ENCODE measurements at places on chromosomes 4 and X.

GRCh38 chrX:150635952-150636351 is 57.2 kb upstream of the MTMR1 start:
- no peak for DNase-seq

DNA sequence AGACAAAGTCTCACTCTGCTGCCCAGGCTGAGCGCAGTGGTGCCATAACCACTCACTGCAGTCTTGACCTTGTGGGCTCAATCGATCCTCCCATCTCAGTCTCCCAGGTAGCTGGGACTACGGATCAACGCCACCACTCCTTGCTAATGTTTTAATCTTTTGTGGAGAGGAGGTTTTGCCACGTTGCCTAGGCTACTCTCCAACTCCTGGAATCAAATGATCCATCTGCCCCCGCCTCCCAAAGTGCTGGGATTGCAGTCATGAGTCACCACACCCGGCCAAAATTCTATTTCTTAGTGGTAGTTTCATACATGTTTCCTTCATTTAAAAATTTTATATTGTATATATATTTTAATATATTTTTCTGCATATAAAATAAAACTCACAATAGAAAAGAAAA is 125.8 kb upstream of the CLNK start:
- DNase-seq: no peak

DNA sequence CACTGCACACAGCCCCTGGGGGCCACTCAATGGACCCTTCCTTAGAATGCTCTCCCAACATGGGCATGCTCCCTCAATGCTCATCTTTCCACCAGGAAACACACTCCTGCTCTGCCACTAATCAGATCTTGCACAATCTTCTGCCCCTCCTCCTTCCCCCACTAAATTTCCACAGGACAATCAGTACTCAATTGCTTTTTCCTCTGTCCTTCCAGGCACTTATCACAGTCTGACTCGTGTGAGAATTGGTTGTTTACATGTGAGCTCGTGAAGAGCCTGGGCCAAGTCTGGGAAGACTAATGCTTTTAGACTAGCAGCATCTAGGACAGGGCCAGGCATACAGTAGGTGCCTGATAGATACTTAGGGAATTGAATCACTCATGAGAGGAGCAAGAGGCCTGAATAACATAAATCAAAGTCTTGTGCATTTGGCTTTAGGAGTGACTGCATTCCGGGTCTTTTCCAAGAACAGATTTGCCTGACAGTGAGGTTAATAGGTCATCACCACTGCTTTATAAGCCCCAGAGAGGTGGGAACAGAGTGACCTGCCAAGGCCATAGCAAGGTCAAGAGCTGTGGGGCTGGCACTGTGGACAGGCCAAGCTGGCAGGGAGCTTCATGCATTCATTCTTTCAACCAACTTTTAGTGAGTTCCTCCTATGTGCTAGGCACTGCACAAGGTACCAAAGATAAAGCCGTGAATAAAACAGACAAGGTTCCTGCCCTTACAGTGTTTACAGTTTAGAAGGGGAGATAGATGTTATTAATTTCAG is 55.0 kb downstream of the PRPS1 start:
- no peak for DNase-seq

GRCh38 chr4:99848591-99849001 is 32.0 kb downstream of the DAPP1 start:
- no peak for DNase-seq

DNA sequence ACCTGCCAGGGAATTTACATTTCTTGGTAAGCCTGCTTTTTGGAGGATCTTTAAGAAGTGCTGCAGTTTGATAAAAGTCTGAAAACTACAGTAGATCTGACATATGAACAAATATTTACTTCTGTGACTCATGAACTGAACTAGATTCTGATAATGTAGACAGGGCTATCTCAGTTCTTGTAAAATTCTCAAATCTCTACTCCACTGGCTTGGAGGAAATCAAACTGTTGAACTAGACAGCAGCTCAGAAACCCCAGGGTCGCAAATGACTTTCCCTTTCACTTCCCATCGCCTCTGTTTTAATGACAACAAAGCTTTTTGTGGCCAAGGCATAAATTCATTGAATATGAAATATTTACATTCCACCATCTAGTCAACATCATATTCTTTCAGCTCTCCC is 15.4 kb upstream of the OCIAD1 start:
- DNase-seq: no peak

- no peak for DNase-seq
Measured at GRCh38 chr4:12965334-12965733, 518.8 kb downstream of the RAB28 start.

- DNase-seq: no peak
Measured at GRCh38 chr4:76192236-76192635, 21.4 kb downstream of the SCARB2 start.

DNA sequence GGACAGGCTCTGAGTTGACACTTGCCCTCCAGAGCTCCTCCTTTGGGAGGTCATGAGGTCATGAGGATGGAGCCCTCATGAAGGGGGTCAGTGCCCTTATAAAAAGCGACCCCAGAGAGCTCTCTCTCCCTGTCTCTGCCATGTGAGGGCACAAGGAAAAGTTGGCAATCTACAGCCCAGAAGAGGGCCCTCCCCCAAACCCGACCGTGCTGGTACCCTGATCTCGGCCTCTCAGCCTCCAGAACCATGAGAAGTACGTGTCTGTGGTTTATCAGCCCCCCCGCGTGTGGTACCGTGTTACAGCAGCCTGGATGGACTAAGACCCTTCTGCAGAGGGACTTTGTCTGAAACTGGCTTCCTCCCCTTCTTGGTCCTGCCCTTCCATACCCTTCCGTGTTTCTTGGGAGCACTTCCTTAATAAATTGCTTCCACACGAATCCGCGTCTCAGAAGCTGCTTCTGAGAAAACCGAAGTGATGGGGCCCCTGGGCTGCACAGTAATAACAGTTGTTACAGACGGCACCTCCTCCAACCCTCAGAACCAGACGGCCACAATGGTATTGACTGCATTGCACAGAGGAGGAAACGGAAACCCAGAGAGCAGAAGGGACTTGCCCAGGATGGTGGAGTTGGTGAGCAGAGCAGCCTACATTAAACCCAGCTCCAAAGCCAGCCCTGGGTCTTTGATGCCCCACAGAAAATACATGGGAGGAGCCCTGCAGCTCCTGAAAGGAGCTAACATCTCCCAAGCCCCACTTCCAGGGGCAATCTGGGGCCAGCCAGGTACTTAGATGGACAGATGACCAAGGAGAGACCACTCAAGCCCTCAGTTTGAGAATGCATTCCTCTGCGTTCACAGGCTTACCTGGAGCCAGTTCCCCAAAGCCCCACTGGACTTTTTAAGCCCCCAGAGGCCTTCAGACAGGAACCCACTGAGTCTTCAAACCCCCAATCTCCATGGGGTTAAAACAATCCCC is 242.7 kb downstream of the BCOR start:
- peak; percentile 63 for DNase-seq

DNA sequence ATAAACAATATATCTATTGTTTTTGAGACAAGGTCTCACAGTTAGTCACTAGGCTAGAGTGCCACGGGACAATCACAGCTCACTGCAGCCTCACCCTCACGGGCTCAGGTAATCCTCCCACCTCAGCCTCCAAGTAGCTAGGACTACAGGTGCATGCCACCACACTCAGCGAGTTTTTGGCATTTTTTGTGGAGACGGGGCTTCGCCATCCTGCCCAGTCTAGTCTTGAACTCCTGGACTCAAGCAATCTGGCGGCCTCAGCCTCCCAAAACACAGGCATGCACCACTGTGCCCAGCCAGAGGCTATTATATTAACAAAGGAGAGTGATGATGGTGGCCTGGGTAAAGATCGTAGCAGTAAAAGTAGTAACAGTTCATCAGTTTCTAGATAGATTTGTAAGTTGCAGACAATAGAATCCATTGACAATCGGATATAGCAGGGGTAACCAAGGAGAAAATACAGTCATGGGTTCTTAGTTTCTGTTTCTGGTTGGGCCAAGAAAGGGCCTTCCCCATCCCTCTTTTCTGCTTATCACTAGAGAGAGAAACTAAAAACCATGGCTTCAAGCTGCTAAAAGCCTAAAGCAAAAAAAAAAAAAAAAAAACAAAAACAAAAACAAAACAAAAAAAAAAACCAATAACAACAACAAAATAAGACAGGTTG is 60.6 kb downstream of the ANXA10 start:
- DNase-seq: no peak

GRCh38 chrX:15150586-15150985 is 119.3 kb downstream of the ASB9 start:
- no peak for DNase-seq

DNA sequence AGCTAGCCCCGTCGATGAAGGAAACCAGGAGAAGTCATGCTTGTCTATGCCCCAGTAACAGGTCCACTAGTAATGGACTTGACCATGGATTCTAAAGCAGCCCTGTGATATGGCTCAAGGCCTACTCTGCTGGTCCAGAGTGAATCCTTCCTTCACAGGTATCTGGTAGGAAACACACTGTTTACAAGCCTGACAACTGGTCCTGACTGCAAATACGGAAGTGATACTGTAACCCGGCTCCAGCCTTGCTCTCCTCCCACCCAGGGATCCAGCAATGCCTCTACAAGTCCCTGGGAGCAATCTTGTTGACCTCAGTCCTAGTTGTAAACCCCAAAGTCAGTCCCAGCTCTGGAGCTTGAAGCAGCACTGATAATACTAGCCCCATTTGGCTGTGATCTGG is 239.2 kb upstream of the GRID2 start:
- no peak for DNase-seq

DNA sequence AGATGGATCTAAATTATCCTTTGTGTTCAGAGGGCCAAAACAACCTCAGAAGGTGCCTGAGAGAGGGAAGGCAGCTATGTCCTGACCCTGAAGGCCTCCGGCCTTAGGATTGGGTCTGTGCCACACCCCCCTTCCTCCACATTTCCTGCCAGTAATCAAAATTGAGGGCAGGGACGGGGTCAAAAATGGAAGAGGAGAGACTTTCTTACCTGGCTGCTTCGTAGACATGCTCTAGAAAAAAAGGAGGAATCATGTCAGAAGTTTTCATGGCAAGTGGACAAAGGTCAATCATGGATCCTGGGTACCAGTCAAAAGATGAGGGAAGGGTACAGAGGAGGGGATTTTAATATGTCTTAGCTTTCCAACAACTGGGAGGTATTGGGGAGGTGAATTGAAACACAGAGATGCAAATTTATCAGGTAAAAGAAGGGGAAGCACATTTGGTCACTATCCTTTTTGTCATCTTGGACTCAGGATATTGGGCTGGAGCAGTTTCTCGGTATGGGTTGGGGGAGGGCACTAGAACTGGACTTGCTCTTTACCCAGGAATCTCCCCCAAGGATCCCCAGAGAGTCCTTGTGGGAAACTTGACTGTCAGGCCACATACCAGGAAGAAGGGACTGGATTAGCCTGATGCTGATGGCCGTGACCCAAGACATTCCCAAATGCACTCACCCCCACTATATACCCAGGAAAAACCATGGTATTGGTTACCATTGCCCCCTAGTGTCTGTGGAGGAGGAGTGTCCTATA is 17.1 kb downstream of the VSIG4 start:
- DNase-seq: no peak

- DNase-seq: no peak
Measured at GRCh38 chr4:177118596-177118995, 191.1 kb upstream of the NEIL3 start.

DNA sequence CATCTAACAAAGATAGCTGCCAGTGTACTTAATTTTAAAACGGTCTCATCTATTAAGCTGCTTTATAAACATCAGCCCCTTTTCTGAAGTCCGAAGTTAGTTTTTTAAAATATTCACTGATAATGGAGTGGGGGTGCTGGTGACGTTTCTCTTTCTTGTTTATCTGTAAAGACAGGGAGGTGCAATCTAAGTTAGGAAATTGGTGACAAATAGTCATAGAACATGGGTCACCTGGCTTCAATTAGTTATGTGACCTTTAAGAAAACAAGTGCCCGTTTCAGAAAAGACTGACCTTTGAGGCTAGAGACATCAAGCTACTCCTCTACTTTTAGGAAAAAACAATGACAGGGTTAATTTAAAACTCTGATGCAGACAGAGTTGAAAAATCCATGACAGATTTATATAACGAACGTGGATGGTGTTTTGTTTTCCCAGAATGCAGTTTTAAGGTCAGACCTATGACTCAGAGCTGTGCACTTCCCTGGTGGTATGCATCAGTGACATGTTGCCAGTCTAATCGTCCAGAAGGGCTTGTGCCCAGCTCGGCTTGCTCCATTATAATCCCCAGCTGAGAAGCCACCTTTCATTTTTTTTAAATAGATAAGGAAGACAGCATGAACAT is 38.2 kb downstream of the FHL1 start:
- DNase-seq: no peak

GRCh38 chrX:53474707-53475106 is 40.5 kb upstream of the HSD17B10 start:
- DNase-seq: no peak

GRCh38 chr4:127783955-127784770 is 2.0 kb downstream of the HSPA4L start:
- no peak for DNase-seq

DNA sequence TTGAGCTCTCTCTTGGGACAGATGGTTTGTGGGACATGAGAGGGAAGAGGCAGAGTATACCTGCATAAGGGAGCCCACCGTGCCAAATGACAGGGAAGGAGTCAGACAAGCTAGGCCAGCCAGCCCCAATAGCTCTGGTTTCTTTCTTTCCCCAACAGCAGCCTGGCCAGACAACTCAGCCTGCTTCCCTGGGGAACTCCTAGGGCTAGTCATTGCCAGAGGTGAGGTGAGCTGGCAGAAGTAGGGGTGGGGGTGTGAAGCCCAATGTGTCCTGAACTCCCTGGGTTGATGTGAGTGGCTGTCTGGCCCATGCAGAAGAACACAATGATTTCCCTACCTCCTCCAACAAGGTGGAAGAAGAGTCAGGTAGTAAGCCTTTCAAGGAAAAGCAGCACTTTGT is 135.5 kb downstream of the AMMECR1 start:
- DNase-seq: no peak

DNA sequence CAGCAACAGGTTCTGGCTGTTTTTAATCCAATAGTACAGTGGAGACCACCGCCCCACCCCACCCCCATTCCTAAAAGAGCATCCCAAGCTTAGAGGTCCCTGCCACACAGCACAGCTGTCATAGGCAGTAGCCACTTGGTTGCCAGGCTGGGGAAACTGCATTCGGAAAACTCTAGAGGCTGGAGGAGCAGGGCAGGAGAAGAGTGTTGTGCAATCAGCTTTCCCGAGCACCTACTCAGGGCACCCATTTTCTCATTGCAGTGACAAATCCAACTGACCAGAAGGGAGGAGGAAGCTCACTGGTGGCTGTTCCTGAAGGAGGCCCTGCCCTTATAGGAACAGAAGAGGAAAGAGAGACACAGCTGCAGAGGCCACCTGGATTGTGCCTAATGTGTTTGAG is 1.1 kb downstream of the CXCL1 start:
- no peak for DNase-seq

GRCh38 chr4:47368211-47368610 is 95.3 kb downstream of the COMMD8 start:
- DNase-seq: no peak

- DNase-seq: no peak
Measured at GRCh38 chr4:168139336-168139735, 47.0 kb downstream of the ANXA10 start.

DNA sequence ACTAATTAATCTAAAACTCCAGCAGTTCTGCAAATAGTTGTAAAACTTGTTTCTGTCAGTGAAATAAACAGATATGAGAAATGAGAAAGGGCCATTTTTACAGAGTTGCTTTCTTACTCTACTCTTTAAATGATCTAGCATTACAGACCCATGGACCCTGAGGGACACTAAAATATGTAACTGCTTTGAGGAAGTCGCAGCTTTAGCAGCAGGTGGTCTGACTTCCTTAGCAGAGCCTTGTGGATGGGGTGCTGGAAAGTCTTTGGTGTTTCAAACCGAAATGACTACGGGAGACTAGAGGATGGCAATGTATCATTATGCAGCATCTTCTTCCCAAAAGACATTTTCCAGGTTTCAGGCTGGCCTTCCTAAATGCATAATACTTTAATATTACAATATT is 18.7 kb downstream of the SHISA3 start:
- DNase-seq: no peak
